ENCODE measurements at places on chromosomes 3 and 15. TPM values are rescaled to one million over a fixed set of nuclear protein-coding genes. Genes with fewer than 3 reads are reported as not detected.
A peak's percentile ranks its signal among the peaks of the same experiment; 100 is the strongest.

The CHRD gene
- total RNA-seq, result not detected

The EXD1 gene
- not detected for total RNA-seq

The ZPLD1 gene
- total RNA-seq, result not detected

The FBXL22 gene
- 0.76 TPM for total RNA-seq

GRCh38 chr3:169748670-169749069 is 16.2 kb downstream of the TERC start:
- no peak for DNase-seq

GRCh38 chr15:99578809-99579208 is 13.0 kb downstream of the MEF2A start:
- DNase-seq, result no peak

DNA sequence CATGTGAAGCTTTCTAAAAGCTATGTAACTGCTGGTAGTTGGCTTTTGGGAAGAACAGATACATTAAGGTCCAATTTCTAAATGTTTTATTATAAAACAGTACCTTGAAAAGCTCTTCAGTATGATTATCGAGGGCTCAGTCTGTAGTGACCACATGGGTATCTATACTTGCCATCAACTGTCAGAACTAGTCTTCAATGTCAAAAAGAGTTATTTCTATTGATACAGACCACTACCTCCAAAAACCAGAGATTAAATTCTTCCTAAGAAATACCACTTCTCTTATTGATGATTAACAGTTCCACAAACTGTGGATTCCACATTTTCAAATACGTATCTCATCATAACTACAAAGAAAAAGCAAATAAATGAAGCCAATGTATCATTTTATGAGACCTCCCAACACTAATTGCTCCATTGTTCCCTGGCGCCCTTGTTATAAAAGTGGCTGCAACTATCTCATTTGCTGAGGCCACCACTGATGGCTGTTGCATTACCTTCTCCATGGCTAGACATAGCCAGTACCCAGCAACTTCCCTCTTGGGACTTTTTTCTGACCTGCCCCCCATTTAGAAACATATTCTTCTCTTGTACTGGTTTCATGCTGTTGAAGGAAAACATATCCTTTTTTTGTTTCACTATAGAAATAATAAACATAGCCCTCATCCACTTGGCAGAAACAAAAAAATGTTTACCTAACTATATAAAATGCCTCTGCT is 33.9 kb upstream of the MBNL1 start:
- no peak for DNase-seq

DNA sequence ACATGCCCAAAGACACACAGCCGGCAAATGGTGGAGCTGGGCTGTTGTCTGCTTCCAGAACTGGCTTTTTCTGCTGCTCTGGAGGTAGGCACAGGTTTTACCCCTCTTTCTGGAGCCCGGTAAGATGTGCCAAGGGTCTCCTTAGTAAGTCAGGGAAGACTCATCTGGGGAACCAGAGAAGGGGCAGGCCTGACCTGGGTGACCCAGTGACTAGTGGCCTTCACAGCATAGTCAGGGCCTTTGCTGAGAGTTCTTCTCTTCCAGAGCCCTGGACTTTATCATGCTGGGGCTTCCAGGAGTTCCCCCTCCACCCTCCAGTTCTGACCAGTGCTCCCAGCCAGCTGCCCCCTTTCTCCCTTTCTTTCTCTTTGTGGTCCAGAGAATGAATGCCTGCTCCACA is 3.2 kb downstream of the CD276 start:
- DNase-seq, result no peak

DNA sequence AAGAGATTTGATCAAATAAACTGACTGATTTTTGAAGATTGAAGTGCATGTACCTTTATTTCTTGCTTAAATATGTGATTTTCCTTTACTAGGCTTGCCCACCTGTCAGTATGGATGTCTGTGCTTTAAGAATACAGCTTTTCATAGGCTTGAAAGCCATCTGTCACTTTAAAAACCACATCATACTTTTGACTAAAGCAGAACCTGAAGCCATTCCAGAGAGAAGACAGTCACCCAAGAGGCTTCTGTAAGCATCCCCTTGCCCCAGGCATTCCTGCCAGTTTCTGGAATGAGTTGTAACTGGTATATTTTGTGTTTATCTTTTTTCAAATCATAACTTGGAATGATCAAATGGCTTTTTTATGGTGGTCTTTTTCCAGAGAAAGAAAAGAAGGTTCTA is 24.0 kb downstream of the HPS3 start:
- no peak for DNase-seq

DNA sequence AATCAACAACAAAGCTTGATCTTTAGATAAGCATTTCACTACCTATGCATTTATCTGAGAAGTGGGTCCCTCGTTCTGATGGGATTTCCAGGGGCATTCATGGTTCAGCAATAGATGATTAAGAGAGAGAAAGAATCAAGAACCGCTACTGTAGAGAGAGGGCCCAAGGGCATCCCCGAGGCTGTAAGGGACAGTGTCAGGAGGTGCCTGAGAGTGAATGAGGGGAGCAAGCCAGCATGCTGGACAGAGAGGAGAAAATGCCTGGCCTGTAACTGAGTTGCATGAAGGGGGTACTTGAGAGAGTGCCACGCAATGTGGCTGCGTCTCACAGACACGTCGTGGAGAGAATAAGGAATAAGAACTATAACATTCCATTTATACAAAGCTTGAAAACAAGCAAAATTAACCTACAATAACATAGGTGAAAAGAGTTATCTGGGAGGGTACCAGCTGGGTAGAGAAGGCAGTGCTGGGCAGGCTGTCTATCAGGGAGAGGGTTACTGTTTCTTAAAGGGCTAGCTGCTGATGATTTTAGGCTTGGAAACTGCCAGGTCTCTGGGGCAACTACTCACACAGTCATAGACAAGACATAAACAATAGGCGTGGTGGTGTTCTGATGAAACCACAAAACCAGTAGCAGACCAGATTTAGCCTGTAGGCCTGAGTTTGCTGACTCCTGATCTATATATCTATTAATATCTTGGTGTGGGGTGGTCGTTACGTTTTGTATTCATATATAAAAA is 374.6 kb upstream of the CFAP20DC start:
- DNase-seq, result no peak

GRCh38 chr15:88104357-88104756 is 152.2 kb downstream of the NTRK3 start:
- DNase-seq, result no peak

GRCh38 chr3:43542328-43543043 is 79.3 kb downstream of the ANO10 start:
- DNase-seq, result no peak

DNA sequence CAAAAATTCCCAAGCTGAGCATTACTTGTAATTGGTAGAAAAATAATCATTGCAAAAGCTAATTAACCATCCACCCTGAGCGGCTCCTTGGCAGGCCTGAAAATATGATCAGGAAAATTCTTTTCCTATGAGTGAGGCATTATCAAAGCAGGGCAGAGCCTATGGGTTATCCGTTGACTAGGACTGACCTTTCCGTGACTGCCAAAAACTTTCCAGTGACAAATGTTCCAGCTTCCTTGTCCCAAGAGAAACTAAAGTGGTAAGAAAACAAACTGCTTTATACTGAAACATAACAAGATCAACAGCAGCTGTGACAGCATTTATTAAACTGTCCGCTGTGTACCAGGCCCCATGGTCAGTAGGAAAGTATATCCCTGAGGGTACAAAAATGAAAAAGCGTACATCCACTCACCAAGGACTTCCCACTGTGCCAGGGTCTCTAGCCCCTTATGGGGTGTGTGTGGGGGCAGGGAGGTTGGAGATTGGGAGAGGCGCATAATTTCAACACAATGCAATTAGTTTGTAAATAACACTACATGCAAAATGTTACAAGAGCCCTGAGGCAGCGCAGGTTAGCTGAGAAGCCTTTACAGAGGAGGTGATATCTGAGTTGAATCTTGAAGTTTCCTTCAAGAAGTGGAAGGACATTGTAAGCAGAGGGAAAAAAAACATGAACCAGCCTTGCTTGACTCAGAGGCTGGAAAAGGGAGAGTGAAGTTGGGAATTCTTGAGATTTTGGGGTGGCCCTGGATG is 8.5 kb downstream of the LIPC start:
- DNase-seq, result no peak

DNA sequence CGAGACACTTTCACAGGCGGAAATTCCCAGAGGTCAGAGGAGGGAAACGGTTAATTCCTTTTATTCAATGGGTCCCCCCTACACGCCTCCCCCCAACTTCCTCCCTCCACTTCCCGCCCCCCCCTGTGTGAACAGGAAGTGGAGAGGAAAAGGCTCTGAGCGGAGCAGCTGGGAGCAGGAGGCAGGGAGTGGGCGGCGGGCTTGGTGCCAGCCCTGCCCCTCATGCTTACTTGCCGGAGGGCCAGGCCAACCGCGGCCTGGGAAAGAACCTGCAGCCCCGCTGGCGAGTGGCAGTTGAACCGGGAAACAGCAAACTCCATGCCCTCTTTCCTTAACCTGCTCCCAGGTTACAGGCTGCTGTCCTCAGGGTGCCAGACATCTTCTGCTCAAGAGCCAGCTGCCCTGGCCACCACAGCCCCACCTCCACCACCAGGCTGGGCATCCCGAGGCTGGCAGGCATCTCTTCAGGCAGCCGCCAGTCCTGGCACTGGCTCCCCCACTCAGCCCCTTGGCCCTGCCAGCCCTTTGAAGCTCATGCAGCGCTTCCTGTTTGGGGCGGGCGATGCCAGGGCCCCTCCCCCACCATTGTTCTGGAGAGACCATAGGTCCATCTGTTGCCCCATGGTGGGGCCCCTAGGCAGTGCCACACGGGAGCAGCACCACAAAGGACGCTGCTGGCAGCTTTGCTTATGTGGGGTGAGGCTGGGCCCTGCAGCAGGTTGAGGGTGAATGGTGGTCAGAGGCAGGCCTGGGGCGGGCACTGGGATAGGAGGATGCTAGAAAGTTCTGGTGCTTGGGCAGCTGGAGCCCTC is 12.9 kb downstream of the VPS18 start:
- peak; percentile 58 for DNase-seq

DNA sequence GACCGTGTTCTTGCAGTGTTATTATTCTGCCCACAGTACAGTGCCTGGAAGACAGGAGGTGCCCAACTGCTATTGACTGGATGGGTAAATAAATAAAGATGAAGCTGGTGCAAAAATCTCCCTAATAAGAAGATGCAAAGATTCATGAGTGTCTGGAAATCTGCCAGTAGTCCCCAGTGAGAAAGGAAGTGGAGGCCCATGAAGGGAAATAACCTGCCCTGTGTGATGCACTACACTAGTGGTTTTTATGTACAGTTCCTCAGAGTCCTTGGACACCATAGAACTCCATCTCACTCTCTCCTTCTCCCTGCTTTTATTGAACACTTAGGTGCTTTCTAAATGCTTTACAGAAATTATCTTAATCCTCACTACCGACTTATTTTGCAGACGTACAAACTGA is 8.3 kb upstream of the SUCLG2 start:
- DNase-seq, result no peak

DNA sequence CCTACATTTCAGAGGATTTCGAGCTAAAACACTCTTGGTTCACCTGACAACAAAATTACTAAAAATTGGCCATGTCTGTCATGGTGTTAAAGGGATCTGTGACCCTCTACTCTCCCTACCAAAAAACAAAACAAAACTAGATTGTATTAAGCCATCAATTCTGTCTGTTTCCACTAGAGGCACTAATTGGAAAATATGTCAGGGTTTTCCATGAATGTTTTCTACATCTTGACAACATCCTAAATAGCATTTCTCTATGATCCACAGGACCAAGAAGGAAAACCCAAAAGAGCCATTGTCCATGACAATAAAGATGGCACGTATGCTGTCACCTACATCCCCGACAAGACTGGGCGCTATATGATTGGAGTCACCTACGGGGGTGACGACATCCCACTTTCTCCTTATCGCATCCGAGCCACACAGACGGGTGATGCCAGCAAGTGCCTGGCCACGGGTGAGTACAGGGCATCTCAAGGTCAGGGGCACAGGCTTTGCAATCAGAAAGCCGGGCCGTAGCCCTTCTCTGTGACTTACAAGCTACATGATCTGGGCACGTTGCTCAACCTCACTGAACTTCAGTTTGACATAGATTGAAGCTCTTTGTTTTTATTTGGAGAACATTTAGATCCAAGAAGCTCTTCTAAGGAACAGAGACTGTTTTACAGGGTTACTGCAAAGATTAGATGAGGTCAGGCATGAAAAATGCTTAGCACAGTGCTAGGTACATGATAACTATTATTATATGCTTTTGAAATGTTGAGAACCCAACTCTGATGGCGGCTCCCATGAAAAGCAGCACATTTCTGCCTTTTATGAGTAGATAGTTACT is 74.8 kb downstream of the DNASE1L3 start:
- DNase-seq, result no peak

DNA sequence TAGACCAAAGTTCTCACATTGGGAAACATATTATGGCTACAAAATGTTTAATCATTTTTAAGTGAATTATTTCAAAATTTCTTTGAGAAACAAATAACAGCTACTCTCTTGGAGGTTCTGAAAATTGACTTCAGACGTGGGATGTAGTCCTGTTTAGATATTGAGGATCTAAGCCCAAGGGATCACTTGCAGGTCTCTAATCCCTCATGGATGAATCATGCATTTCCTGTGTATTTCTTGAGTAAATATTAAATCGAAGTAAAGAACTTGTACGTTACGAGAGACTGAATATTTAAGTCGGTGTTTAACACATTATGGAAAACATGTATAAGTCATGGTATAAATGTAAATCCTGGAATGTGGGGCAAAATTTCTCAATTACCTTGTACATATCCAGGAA is 119.8 kb downstream of the EPHA3 start:
- DNase-seq, result no peak
